ENCODE measurements at places on chromosomes 11 and 22.

- DNase-seq = no peak
Observed at GRCh38 chr11:62599901-62600300, 1.8 kb downstream of the MTA2 start.

GRCh38 chr11:95230810-95231126 is 234 bp downstream of the SESN3 start:
- no peak for DNase-seq

DNA sequence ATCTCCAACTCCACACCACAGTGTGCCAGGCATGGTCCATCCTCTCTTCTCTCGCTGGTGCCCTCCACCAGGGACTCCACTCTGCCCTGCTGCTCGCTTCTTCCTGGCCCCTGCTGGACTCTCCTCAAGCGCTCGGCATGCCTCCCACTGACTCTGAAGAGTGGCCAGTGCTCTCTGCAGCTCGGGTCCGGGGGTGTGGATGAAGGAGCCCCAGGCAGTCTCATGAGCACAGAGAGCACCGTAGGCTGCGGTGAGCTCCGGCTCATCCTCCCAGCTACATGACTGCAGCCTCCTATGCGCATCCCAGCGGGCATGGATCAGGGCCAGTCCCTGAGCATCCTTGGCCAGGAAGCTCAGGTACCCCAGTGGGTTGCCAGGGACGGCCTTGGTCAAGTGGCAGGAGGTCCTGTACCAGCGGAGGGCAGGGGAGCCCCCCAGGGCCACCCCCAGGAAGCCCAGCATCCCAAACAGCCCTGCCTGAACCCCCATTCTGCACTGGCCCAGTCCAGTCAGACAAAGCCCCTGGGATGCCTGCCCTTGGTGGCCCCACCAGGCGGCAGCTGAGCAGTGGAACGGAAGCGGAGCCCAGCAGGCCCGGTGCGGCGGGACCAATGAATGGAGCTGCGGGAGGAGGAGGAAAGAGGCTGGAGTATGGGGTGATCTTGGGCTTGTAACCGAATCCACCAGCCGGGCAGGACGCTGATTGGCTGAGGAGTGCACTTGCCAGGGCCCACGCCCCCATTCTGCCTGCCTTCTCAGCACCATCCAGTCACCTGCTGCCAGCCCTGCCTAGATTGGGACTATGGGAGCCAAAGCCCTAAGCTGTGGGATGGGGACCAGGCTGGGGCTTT is at the start of gene PLA2G3:
TSS of gene PLA2G3 (minus strand) at position 643 of the 851 bp plus-strand sequence. CDS start at position 489, 154 bp downstream.
- peak; percentile 62 for DNase-seq

DNA sequence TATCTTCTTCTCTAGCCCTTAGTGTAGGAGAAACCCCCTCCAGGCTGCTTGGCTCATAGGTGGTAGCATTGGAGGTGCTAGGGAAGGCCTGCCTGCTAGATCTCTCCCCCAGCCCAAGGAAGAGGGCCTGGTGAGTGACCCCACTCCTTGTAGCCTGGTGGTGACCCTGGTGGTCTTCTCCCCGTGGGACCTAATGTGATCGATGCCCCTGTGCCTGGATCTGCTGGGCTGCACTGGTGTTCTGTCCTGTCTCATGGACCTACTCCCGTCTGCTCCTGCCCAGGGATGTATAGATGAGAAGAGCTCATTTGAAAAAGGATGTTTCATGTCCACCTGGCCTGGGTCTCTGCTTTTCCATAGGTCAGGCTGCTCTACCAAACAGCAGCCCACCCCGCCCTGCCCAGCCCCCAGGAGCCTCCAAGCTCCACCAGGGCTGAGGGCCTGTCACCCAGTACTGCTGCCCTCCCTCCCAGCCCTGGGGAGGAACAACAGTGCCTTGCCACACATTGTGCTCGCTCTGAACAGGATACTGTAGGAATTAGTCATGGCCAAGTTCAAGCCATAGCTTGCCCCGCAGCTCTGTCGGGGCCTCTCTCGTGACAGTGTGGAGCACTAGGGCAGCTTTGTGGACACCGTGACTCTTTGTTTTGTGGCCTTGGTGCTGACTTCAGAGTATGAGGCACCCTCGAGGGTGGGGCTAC is 19.7 kb downstream of the SLC37A2 start:
- peak; percentile 29 for DNase-seq

DNA sequence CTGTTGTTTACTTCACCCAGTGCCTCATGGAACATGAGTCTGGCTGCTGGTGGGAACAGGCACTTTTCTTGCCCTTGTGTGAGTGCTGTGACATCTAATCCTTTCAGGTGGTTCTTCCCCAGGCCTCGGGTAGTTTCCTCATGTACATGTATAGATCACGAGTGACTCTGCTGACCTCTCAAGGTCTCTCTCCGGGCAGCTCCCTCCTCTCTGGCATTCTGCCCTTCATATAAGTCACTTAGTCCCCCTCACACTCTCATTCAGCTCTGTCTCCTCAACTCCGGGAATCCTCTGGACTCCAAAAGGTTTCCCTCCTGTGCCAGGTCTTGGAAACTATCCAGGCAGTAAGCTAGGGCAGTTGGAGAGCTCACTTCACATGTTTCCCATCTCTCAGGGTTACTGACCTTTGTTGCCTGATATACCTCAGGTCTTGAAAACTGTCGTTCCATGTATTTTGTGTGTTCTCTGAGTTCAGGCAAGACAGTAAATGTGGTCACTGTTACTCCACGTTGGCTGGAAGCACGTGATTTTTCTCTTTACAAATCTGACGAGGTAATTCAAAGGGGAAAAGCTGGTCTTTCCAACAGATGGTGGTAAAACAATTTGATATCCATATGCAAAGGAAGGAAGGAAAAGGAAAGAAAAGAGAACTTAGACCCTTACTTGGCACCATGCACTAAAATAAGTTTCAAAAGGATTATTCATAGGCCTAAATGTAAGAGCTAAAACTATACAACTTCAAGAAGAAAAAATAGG is 40.5 kb upstream of the PITPNB start:
- DNase-seq = no peak

DNA sequence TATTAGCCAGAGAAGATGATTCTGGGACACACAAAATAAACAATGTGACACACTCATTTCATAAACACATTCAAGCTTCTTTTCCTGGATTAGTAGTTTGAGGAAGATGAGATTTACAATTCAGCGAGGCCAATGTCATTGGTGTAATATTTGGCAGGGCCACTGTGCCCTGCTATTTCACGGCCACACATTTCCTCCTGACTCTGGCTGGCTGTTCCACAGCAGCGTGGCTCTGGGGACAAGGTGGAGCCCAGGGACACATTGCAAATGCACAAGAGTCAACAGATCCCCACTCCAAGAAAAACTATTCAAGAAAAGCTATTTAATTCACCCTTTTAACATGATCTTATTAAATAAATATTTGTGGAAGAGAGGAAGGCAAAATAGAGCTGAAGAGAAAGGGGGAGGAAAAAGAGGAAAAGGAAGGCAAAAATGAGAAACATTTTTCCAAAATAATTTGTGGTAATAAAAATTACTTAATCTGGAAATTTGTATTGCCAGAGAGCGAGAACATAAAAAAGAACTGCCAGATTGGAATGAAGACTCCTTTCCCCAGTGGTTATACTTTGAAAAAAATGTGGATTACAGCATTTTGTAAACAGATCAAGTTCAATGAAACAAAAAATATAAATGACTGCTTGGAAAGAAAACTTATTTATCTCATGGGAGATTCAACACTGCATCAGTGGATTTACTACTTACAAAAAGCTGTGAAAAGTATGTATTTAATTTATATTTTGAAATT is 27.1 kb downstream of the NXPE2 start:
- DNase-seq = no peak

All from brain pericyte (primary cell).